ENCODE measurements at places on chromosomes 7 and 10. TPM values are rescaled to one million over a fixed set of nuclear protein-coding genes. Genes with fewer than 3 reads are reported as not detected.

Gene NPM3
- total RNA-seq = 139 TPM

Gene ARPC1B
- 265 TPM for total RNA-seq

Gene RSPH10B2
- total RNA-seq = not detected

Gene AVL9
- 40.8 TPM for total RNA-seq

Gene ZWINT
- 87.6 TPM for total RNA-seq

Gene CYP2E1
- total RNA-seq = 0.16 TPM

Gene NEURL1
- total RNA-seq = 2.2 TPM

Gene ATRNL1
- total RNA-seq = 0.87 TPM

Gene LIPN
- total RNA-seq = not detected

Gene TAS2R41
- not detected for total RNA-seq

Gene MUC12
- total RNA-seq = 0.85 TPM

Gene FBXO24
- total RNA-seq = 0.37 TPM

Gene STAG3
- total RNA-seq = 22.3 TPM

Gene FBXW4
- total RNA-seq = 37.7 TPM

Gene ADRA2A
- total RNA-seq = not detected

Gene AMZ1
- 0.07 TPM for total RNA-seq

Gene KIAA1549
- total RNA-seq = 1.3 TPM

Gene CALML5
- not detected for total RNA-seq

Gene FLNC
- total RNA-seq = not detected

Gene METTL27
- 0.90 TPM for total RNA-seq

Gene FGL2
- total RNA-seq = 1.1 TPM

Gene RET
- 0.21 TPM for total RNA-seq

Gene DENND2A
- total RNA-seq = not detected

Gene FAM25C
- not detected for total RNA-seq

Gene PRLHR
- not detected for total RNA-seq

Gene ACTR3C
- total RNA-seq = 7.9 TPM

Gene GNB2
- 221 TPM for total RNA-seq

Gene PAX4
- total RNA-seq = not detected

Gene ZNF467
- total RNA-seq = not detected
